ENCODE measurements at places on chromosomes 12 and 14.

GRCh38 chr14:81727218-81727617 lies 193.6 kb upstream of the SEL1L start:
- DNase-seq, result no peak

GRCh38 chr12:2163177-2163941 lies 110.6 kb downstream of the CACNA1C start:
- DNase-seq, result no peak

- no peak for DNase-seq
These were observed 48.8 kb downstream of the NUAK1 start for GRCh38 chr12:106089935-106090334.

DNA sequence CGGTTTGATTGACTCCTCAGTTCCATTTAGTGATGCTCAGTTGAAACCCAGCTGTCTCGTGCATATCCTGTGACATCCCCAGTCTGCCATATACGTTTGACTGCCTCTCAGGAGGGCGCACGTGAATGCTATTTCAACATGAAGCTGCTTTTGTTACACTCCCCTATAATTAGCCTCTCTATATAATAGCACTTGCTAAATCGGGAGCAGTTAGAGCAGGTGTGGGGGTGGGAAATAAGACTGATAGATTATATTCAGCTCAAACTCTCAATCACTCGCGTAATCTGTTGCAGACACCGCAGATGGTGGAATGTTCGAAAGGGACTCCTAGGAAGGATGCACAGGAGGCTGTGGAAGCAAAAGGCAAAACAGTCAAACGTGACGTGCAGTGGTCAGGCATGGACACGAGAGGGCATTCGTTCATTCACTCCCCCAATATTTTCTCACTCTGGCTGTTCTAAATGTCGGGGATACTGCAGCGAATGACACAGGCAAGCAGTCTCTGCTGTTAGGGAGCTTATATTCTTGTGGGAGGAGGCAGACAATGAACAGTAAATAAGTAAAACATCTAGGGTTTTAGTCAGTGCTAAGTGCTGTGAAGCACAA lies 29.8 kb downstream of the KCNA1 start:
- no peak for DNase-seq

DNA sequence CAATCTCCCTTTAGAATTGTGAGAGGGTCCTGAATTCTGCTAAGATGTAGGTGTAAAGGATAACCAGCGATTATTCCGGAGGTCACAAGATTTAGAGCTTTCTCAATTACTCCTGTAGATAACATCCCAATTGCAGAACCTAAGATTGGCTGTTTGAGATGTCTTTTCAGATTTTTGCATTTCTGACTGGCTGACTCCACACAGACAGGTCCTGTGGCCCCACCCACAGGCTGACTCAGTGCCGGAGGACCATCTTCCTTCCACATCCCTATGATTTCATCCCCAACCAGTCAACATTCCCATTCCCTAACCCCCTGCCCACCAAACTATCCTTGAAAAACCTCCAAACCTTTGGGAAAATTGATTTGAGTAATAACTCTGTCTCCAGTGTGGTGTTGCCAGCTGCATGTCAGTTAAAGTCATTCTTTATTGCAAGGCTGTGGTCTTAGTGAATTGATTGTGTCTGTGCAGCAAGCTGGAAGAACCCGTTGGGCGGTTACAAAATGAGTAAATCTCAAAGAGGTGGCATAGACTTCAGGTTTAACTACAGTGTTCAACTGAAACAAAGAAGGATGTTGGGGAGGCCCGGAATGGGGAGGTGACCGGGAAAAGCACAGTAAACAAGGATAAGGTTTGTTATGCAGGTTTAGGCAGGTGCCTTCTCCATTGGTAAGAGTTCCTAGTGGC lies 10.6 kb downstream of the FNTB start:
- no peak for DNase-seq
